ENCODE measurements at places on chromosomes 4 and X.
A peak's percentile ranks its signal among the peaks of the same experiment; 100 is the strongest.

DNA sequence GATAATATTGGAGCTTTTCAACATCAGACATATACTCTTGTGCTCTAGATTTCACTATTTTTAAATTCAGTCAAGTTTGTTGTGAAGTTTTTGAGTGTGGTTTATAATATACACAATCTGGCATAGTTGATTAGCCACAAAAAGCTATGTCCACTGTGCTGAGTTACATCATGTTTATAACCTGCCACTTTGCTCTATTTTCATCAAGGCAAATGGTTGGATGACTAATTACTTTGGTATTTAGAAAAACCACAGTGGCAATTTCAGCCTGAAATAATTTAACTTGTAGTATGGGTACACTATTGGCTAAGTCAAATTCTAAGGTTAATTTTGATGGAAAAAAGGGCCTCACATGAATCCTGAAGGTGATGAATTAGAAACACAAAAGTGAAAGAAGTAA, 262.6 kb downstream of the C4orf33 start:
- no peak for DNase-seq

DNA sequence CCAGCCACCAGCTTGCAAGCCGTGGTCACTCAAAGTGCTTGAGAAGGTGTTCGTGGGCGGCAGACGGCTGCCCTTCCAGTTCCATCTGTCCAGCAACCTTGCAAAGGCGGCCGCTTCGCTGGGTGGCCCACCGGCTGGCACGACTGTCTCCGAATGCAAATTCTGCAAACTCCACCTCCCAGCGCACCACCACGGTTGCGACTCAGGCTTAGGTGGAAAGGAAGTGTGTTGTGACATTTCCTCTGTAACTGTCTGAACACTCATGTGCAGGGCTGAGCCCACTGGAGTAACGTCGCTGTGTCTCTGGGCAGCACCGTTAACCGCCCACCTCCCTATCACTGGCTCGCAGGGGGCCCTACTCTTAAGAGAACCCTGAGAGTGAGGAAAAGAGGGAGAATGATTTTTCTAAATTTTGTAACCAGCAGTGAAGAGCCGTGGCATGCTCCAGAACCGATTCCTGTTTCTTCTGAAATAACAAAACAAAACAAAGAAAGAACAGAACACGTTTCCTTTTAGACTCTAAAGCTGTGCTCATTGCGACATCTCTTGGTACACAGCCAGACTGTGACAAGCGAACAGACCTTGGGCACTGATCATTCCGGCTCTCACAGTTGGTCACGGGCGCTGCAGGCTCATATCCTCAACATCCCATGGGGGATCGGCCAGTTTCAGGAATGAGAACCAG, at the start of gene P2RY8:
Gene P2RY8, minus strand, starts transcription at position 155 of the 685 bp plus-strand sequence. CDS start 70,627 bp downstream, outside the sequence.
- DNase-seq = peak; percentile 19

DNA sequence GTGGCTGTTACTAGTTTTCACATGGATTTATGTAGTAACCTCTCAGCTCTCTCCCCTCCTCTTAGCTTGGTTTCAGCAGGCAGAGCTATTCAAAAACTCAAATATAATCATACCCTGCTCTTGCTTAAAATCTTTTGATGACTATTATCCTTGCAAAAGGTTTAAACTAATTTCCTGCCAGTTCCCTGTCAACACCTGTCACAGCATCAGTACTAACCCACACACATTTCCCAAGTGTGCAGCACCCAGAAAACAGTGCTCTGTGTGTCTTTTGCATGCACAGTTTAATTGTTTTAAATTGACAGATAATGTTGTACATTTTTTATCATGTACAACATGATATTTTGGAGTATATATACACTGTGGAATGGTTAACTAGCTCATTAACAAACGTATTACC, 202.0 kb downstream of the PAPSS1 start:
- no peak for DNase-seq

- no peak for DNase-seq
Measured at GRCh38 chr4:108635070-108635655, 14.8 kb downstream of the RPL34 start.

DNA sequence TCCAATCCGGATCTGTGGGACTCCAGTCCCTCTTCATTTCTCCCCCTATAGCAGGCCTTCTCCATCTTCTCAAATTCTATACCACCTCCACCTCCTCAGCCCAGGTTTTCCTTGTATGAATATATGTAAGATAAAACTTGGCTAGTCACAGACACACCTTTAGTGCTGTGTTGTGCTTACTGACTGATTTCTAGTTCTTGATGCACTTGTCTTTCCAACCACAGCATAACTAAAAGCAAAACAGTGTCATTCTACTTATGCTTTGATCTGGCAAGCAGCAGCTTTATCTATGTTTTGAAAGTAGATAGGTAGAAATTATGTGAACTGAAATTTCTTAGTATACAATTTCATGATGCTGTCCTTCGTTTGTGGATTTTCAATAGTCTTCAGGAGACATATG, 47.5 kb downstream of the CCNI start:
- no peak for DNase-seq

DNA sequence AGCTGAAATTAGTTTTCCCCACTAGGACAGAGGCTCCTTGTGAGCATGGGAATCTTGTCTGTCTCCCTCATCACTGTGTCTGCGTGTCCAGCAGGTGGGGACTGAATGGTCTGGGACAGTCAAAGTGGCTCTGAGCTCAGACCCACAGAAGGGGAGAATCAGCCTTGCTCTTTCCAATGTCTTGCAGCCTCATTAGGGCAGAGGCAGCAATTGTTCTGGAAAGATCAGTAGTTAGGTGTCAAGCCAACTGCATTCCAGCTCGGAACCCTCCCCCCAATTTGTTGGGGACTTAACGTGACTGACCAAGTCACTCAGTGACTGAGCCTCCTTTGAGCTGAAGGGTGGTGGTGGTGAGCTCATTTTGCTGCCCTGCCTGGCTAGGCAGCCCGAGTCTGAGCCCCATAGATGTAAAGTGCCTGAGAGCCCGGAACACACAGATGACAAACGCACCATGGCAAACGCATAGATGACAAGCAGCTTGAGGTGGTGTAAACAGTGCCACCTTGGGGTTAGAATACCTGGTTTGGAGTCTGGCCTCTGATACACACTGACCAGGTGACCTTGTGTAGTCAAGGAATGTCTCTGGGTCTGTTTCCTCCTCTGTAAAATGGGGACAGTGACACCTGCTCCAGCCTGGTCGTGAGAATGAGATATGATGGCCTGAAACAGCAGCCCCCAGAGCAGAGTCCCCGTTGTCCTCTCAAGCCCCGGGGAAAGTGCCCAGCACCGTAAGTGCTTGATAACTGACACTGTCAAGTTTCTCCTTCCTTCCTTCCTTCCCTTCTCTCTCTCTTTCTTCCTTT, 2.7 kb upstream of the SORCS2 start:
- no peak for DNase-seq

DNA sequence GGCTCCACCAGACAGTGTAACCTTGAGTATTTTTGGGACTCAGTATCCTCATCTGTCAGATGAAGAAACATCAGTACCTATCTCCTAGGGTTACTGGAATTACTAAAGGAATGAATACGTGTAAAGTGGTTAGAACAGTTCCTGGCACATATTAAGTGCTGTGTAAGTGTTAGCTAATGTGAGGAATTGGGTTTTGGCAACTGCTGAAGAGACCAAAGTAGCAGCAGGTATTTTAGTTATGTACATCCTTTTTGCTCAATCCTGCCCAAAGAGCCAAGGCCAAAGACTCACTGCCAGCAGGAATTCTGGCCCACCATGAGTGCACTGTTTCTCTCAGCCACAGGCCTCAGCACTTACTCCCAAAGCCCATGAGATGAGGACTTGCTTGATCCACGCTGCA, 16.7 kb upstream of the MCF2 start:
- DNase-seq = no peak

GRCh38 chr4:98659106-98659592, 738 bp upstream of the TSPAN5 start:
- DNase-seq = no peak

GRCh38 chr4:93749292-93749761, 79.2 kb upstream of the ATOH1 start:
- DNase-seq = no peak

DNA sequence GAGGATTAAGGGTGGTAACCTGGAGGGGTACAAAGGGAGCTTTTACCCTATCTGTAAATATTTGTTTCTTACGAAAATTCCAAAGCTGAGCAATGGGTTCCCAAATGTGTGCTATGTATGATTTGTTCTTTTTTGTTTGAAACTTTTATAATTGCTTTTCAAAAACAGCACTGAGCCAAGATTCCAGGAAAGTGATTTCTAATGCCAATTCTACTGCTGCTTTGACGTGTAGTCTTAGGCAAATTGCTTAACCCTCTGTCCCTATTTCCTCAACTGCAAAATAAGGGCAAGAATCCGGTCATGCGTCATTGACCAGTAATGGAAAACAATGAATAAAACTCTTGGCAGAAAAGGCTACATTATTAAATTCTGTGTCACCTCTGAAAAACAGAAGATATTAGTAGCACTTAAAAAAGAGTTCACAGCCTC, 454.7 kb downstream of the IL15 start:
- no peak for DNase-seq

DNA sequence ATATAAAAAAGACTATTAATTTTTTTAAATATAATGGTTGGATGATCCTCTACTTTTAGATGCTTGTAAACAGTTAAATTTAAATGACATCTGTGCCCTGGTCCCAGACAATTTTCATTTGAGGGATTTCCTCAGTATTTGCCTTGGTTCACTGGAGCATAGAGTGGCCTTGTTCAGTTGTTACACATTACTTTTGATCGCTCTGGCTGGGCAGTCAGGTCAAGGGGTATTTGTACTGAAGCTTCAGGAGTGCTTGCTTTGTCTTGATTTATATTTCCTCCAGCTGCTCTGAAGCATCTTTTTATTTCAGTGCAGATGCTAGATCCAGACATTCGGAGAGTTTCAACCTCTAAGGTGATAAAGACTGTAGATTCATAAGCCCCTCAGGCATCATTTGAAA, 50.0 kb downstream of the COMMD8 start:
- no peak for DNase-seq

DNA sequence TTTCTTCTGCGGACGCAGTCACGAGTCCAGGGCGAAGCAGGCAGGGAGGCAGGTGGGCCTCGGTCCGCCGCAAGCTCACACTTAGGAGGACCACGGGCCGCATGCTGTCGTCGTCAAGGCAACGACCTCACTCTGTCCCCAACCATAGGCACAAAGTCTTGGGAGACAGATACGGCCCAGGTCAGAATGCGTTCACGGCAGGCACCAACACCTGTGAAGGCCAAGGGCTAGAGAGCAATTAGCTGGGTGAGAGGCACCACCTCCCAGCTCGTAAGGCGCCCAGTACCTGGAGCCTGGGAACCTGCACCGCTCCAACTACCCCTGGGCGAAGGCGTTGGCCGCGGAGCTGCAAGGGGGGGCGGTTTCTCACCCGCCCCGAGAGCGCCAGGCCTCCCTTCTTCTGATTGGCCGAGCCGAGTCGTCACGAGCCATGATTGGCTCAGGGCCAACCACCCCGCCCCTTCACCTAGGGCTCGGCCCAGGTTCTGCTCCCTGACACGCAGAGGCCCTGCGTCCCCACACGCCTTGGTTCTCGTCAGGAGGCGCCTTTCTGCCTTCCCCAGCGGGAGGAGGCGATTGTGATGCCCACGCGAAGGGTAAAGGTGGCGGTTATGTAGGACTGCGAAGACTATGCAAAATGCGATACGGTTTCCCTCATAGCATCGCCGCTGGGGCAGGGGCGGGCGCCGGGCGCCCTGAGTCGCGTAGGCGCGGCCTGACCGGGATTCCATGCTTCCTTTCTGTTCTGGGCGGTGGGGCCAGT, at the start of gene CDKL2:
Gene CDKL2, minus strand, starts transcription at position 355 of the 763 bp plus-strand sequence. CDS start 4,540 bp downstream, outside the sequence.
- peak; percentile 78 for DNase-seq

DNA sequence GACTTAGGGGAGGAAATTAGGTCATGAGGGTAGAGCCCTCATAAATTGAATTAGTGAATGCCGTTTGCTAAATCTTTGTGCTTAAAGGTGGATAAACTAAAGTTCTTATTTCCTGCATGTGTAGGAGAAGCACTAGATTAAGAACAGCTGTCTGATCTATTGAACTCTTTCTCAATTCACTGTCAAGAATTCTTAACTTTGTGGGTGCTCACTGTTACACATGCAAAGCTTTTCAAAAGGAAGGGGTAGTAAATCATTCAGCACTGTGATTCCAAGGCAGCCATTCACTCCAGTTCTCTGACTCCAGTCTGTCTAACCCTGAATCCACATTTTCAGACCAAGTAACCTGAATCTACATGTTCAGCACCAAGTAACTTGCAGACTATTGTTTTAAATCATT, 1520.1 kb downstream of the PCDH18 start:
- DNase-seq = no peak

GRCh38 chrX:40644176-40644575, 3.2 kb downstream of the CXorf38 start:
- no peak for DNase-seq

DNA sequence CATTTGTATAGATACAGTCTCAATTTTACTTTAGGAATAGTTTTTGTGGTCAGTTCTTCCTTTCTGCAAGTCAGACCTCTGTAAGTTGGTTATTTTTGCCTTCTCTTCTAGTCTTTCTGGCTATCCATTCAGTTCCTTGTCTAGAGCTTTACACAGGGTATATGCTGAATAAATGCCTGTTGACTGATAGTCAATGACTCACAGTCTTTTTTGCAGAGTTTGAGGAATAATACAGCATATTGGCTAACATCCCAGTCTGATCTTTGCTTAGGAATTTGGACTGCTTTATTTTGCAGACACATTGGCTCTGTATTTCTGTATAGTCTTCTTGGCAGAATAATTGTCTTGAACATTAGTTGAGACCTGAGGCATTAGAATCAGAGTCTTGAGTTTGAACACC, 132.4 kb downstream of the MAGEC1 start:
- DNase-seq = no peak

DNA sequence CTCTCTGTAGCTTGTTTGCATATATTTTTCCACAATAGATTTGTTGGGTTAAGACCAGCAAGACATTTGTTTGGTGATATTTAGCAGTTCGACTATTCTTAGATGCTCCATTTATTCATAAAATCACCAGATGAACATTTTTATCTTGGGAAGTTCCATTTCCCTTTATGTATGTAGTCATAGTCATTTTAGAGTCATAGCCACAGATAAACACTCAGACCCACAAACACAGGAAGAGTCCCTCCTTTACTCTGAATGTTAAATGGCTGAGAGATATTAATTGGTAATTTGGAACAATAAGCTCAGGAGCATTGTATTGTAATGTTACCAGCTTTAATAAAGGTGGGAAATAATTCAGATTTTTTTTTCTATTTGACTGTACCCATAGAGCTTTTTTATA, 1608.7 kb downstream of the STIM2 start:
- DNase-seq = no peak

DNA sequence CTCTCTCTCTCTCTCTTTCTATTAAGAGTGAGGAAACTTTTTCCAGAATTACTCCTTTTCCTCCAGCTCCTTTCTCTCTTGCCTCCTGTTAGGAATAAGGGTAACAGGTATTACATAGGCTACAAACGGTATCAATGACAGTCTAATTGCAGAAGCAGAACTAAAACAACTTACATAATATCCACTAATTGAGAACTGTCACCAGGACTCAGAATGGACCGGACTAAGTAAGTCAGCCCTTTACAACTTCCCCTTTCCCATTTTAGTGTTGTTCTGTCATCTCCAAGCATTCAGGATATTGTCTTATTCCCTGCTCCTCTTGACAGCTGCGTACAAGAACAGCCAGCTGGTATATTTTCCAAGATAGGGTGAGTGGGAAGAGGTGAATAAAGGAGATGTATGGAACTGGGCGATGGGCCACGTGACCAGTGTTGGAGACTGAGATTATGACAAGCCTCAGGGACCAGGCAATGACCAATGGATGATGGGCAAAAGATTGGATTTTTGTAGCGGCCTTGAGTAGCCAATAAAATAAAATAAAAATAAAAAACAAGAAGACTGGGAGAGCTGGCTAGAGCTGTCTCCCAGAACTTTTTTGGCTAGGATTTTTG, 2.3 kb upstream of the FNIP2 start:
- DNase-seq = no peak

GRCh38 chr4:158865520-158866177, 96.8 kb downstream of the FNIP2 start:
- DNase-seq = no peak

GRCh38 chrX:102723456-102723855, 2.9 kb downstream of the GPRASP3 start:
- DNase-seq = no peak

All from NCI-H2227 treated with DMSO at 0.1 percent for 48 hours (cell line).